HS-27A (cell line): ENCODE measurements at places on chromosomes 2 and 18.

- no peak for DNase-seq
Observed at GRCh38 chr2:219538504-219538951, 5.1 kb downstream of the CHPF start.

DNA sequence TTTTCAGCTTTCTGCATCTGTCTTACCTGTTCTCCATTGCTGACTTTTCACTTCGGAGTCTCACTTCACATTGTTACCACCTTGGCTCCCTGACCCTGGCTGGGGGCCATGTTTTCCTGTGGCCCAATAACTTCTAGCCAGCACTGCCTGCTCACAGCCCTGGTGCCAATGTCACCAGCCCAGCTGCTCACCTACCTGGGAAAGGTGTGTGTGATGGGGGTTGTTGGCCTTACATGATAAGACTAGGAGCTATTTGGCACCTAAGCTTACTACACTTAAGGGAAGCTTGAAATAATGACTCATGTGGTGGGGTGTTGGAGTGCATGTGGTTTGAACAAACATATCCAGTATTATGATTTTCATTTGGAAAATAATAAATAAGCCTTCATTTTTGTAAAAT lies 37.5 kb upstream of the PGAP1 start:
- DNase-seq, result no peak

DNA sequence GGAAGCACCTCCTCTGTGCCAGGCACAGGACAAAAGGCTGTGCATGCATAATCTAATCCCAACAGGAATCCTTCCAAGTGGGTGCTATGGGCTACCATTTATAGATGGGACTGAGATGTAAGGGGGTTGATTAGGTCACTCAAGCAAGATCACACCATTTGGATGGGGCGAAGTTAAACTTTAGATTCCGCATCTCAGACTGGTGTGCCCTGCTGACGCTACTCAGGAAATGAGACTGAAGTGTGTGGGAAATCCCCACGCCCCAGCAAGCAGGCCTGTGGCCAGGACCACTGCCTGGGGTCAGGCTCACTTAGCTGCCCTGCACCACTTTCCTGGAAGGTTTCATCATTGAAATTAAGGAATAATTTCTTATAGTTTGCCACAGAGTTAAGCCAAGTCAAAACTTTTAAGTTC lies 70.5 kb upstream of the PPP1CB start:
- DNase-seq, result no peak

GRCh38 chr18:38796762-38797161 lies 1231.2 kb upstream of the CELF4 start:
- DNase-seq, result no peak

GRCh38 chr2:233023761-233024410 lies 8.6 kb upstream of the NEU2 start:
- DNase-seq, result no peak

DNA sequence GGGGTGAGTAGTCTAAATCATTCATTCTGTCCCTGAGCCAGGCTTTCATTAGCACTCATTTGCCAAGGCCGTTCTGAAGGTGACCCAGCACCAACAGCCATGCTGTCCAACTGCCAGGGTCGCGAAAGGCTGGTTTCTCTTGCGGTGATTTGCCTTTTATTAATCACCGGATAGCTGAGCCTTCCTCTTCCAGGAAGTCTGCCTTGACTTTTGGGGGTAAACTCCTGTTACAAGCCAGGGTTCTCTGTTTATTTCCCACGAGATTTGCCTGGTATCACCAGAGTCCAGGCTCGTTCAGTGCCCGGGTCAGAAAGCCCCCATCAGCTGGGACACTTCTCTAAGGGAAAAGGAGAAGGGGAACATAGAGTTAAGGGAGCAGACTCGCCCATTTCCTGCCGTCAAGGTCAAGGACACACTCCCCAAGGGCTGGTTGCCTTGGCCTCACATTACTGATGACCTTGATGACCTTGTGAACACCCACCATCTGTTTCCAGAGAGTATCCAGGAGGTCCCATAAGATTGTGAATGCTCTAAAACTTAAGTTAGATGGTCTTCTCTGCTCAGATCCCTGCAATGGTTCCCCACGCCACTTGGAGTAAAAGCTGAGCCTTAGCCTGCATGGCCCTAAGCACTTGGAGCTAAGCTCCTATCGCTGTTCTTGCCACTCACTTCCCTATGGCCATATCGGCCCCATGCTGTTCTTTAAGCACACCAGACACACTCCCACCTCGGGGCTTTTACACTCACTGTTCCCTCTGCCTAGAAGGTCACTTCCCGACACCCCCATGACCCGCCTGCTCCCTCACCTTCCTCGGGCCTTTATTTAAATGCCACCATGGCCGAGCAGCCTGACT lies 118.0 kb upstream of the STPG4 start:
- DNase-seq, result no peak

DNA sequence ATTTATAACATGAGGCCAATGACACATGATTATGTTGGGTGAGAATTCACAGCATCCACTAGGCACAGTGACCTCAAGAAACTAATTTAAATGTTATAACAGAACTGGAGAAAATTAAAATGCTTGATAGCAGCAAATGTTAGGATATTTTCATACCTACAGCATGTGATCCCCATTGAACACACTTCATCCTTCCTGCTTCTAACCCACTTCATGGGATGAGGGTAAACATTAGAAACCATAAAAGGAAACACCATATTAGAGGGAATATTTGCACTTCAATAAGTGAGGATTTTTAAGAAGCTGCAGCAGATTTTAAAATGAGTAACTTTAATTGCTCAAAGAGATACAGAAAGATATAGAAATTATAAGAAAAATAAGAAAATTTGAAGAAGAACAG lies 117.1 kb downstream of the FSHR start:
- DNase-seq, result no peak

DNA sequence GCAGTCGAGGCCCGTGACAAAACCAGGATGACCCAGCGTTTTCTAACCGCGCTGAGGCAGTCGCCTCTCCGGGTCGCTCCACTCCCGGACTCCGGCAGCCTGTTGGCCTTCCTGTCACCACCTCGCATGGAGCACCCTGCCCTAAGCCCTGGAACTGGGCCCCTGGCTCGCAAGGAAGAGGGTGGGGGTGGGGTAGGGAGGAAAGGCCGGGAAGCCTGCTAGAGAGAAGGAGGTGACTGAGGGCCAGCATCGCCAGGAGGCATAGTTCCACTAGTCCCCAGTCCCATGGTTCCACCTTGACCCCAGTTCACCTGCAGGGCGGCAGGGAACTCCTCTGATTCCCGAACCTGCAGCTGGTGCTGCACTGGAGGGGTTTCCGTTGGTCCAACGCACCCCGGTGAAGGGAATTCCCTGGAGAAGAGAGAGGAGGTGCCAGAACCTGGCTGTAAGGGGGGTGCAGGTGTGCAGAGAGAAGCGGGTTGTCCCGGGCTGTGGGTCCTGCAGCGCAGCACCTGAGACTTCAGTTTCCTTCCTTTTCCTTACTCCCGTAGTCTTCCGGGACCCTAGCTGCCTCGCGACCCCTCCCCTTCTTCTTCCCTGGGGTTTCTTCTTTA lies 11.8 kb upstream of the EN1 start:
- DNase-seq, result no peak

DNA sequence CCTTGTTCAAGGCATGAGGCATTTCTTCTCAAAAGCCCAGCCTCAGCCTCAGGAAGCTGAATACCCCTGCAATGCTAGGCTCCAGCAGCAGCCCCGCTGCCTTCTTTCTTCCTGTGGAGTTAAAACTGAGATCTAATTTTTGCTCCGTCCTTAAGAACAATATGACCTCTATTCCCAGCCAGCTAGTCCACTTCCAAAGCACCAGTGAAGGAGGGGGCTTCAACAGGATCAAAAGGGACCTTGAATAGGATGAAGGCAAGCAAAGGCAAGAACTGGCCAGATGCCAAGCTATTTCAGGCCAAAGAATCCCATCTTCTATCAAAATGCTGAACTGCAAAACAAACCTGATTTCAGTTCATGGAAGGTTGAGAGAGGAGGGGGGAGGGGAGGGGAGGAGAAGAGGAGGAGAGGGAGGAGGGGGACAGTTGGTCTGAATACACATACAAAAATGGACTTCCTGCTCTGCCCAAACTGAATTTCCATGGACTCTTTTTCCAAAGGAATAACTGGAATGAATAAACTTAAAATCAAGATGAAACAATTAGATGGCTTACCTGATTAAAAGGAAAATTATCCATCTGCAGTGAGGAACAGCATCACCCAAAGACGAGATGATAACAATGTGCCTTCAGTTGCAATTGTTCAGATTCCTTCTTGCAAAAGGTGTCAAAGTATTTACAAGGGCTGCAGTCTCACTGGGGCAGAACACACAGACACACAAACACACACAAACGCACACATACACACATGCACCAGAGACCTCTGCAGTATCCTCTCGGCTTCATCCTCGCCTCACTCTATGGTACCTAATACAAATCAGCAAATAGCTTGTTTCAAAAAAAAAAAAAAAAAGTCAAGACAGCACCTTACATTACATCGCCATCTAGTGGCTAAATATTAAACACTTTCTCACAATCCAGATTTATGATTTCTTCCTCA lies at the start of gene SCN1A:
TSS of gene SCN1A (minus strand) at position 804 of the 939 bp plus-strand sequence. CDS start 54,399 bp downstream, outside the sequence.
- DNase-seq, result no peak

- no peak for DNase-seq
Observed at GRCh38 chr2:85601771-85602475, 575 bp downstream of the TMEM150A start.

GRCh38 chr2:45616658-45617411 lies 5.8 kb upstream of the SRBD1 start:
- DNase-seq, result no peak

DNA sequence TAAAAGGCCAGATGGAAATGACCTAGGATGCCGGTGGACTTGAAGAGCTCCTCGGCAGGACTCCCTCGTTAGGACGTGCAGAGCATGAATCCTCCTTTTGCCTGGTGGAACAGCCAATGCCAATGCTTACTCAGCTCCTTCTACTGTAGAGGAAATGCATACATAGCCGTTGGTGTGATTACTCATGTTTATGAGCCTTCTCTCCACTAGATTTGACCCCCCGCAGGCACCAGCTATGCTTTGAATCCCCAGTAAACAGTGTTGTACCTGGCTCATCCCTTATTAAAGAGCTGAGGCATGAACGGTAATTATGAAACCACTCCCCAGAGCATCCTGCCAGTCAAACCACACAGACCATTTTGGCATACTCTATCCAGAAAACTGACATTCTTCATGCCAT lies 172.8 kb downstream of the ANTXR1 start:
- no peak for DNase-seq

GRCh38 chr18:61589053-61589723 lies 256.0 kb downstream of the CDH20 start:
- DNase-seq, result no peak
